Activated CD8-positive, alpha-beta memory T cell treated with anti-CD3 and anti-CD28 coated beads, Interleukin-2, amount 50 U/mL, for 48 hours (primary cell): ENCODE measurements at places on chromosomes 2 and 18.

DNA sequence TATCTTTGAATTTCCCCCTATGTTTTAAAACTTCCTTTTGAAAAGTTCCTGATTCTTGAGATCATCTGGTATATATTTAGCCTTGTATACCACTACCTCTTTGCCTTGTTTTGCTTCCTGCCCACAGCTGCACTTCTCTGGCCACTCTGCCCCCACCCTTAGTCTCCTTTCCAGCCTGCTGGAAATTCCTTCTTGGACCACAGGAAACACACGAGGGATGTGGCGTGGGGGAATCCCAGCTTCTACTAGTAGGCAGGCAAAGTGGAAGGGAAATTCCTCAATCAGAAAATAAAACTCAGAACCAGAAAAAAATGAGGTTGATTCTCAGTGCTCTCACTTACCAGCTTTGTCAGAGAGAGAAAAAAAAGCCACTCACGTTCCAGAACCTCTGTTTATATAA, 13.4 kb downstream of the IL18RAP start:
- DNase-seq: no peak

DNA sequence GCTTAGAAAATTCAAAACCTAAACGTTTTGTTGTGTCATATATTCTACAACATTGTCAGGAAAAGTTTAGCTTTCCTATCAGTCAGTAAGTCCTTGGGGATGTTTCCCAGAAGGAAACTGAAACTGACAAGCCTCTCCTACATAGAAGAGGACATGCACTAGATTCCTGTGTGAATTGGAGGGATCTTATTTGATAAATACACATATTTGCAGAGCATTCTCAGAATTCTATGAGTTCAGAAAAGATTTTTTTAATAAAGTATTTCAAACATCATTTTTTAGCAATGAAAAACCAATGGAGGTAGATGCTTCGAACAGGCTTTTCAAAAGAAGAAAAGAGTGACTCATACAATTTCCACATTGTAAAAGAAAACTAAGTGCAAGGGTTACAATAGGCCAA, 1706.7 kb downstream of the SUCLG1 start:
- no peak for DNase-seq

DNA sequence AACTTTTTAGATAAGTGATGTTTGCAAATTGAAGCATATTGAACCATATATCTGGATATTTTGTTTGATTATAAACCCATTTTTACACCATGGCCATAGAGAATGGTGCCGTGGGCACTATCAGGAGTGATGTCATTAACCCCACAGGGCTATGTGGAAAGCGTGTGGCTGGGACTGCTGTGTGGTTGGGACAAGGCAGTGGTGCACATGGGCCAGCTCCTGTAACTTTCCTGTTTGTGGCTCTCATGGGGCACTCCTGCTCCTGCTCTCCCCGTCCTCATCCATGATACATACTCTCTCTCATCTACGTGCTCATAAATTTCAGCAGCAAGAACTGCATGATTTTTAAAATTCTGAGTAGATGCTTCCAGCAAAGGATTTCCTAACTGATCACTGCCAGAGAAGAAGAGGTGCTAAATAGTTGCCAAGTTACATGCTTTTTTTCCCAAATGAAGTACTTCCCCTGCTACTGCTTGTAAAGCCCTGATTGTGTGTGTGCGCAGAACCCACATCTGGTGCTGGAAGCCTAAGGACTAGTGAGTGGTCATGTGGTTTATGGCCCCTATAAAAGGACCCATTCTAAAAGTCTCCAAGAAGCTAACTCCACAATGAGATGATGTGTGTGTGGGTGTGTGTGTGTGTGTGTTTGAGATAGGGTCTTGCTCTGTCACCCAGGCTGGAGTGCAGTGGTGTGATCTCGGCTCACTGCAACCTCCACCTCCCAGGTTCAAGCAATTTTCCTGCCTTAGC, 240.8 kb downstream of the NEDD4L start:
- DNase-seq: no peak

DNA sequence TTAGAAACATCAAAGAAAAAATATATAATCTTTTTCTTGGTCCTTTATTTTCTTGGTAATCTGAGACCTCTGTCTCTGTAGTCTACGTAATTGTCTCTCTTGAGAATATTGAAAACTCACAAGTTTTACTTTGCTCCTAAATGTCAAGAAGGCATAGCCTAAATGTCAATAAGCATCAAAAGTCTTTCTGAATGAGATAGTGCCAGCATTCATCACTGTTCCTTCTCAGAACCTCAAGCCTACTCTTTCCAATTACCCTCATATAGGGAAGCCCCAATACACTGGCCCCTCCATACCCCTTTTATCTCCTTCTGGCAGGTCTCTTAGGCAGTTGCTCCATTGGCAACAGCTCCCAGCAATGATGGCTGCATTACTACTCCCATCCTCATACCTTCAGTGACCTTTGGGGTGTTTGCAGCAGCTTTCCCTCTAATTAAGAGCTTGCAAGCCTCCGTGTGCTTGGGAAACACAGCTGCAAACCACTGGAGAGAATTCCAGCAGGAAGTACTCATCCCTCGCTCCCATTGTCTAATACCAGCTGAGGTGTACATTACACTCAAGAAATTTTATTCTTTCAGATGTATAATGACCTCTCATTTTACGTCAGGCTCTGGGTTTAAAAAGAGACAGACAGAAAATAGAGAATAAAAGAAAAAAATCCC, 95.8 kb downstream of the KYNU start:
- DNase-seq: no peak

- DNase-seq: no peak
Observed at GRCh38 chr18:69490813-69491212, 90.1 kb downstream of the DOK6 start.

DNA sequence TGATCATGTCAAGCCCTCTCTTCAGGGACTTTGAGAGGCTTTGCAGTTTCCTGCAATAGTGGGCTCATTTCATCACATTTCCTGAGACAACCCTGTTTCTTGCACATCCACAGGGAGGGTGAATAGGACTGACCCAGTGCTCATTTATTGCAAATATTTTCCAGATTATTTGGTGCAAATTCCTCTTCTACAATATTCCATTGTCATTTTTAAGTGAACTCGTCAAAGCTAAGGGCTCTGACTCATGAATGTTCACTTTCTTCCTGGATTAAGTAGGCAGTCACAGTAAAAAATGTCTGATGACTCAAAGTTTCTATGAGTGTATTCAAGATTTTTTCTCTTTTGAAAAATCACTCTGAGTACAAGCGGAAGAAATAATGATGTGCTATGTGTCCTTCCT, 225.5 kb upstream of the GALNT5 start:
- no peak for DNase-seq

GRCh38 chr2:133475610-133476009, 92.7 kb downstream of the NCKAP5 start:
- no peak for DNase-seq

GRCh38 chr2:240165034-240165433, 24.6 kb upstream of the OTOS start:
- DNase-seq: no peak

GRCh38 chr2:104976603-104977120, 61.2 kb upstream of the MRPS9 start:
- DNase-seq: no peak

DNA sequence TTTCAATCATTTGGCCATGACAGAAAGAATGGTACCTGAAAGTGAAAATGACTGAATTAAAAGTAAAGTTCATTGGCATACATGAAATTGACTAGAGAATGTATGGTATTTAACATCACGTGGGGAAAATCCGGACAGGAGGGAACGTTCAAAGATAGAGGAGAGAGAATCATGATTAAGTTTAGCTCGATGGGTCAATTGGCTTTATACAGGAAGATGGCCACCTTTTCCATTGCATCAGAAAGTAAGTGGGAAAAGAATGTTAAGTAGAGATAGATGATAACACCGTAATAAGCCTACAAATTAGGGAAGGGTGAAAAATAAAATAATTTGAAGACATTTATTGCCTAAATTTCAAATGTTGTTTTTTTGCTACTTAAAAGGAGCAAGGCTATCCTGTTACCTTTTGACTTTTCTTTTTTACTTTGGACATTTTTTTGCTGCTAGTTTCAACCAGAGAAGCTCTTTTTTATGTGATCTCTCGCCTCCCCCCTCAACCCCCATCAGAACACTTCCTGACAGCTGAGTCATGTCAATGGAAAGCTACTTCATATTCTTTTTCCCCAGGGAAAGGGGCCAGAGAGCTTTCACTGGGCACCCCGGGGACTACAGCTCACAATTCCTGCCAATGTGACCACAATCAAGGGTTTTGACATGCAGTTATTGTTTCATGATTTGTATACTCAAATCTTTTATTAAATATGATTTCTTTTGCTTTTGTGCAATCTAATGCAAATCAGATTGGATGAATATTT, 767 bp upstream of the CCDC102B start:
- no peak for DNase-seq

DNA sequence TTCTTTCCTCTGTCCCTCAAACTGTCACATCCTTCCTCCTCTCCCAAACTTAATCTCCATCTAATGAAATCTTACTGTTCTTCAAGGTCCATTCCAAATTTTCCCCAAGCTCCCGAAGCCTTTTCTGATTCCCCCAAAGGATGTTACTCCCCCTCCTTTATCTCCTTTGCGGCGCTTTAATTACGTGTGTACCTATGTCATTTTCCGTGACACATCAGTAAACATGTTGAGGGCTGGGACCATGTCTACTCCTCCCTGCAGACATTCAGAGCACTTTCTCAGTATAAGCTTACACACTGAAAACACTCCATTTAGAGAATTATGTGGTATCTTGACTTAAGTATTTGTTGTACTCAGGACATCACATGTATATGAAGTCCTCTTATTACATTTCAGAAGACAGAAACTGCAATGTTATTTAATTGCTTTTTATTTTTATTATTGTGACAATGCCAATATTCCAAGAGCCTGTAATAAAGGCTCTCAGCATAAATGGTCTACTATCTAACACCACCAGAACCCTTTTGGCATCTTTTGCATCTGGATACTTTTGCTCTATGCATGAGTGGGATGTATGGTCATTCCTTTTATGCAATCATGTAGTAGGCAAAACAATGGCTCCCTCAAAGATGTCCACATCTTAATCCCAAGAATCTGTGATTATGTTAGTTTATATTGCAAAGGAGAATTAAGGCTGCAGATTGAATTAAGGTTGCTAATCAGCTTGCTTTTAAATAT, 1.8 kb downstream of the NMI start:
- DNase-seq: no peak

DNA sequence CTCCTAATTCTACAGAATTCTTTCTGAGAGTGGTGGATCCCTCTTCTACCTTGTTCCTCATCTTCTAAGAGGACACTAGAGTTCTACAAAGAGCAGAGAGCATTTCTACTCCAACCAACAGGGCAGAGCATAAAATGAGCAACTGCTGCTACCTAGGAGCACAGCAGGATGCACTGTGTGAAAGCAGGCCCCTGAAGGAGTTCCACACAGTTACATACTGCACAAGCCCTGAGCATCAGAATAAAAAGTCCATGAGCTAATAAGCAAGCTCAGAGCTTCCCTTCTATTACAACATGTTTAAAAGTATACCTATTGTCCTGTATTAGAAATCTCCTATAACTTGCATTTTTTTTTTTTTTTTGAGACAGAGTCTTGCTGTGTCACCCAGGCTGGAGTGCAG, 8.4 kb downstream of the FHL2 start:
- no peak for DNase-seq

- DNase-seq: no peak
Observed at GRCh38 chr18:51426996-51427395, 229.5 kb upstream of the MEX3C start.
